ENCODE measurements at places on chromosomes 12 and 14. TPM values are rescaled to one million over a fixed set of nuclear protein-coding genes. Genes with fewer than 3 reads are reported as not detected.
A peak's percentile ranks its signal among the peaks of the same experiment; 100 is the strongest.

The CEBPE gene
- total RNA-seq, result not detected

The ATN1 gene
- total RNA-seq, result 6.0 TPM

The MYRFL gene
- total RNA-seq, result not detected

- no peak for DNase-seq
Measured at GRCh38 chr12:8866429-8866828, 44.0 kb downstream of the A2ML1 start.

DNA sequence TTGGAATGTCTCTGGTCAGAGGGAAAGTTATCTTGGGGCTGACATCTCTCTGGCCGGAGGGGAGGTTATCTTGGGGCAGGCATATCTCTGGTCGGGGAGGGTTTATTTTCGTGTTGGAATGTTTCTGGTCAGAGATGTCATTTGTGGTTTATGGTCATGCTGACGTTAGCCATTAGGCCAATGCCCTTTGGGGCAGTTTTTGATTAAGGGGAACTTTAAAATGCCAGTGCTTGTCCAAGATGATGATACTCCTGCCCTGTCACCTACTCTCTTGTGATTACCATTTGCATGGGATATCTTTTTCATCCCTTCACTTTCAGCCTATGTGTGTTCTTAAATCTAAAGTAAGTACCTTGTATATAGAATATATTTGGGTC is 29.0 kb upstream of the A2M start:
- DNase-seq, result no peak

- no peak for DNase-seq
Measured at GRCh38 chr14:54669721-54670561, 103.0 kb downstream of the SAMD4A start.

DNA sequence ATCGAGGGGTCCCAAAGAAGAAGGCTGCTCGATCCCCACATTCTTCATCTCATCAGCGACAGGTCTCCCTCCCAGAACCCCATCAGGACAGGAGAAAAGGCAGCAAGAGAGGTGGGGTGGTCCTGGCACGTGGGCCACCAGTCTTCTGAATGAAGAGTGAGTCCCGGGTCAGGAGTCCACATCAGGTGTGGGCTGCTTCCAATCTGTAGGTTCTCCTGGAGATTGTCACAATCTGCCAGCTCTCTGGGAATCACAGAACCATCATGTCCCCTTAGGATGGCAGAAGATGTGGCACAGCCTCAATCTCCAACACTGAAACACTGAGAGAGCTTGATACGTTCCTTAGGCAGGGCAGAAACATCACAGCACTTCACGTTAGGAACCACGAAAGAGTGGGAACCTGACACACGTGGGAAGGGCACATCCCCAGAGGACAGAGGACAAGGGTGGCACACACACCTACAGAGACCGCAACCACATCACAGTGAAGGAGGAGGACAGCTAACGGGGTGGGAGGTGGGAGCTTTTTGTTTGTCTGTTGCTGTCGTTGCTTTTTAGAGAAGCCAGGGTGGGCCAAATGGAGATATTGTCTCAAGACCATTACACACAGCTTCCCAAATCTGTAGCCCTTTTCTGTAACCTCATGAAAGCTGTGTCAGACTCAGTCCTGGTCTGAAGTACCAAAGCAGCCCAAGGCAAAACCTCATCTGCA is 284.5 kb downstream of the DPF3 start:
- peak; percentile 51 for DNase-seq

DNA sequence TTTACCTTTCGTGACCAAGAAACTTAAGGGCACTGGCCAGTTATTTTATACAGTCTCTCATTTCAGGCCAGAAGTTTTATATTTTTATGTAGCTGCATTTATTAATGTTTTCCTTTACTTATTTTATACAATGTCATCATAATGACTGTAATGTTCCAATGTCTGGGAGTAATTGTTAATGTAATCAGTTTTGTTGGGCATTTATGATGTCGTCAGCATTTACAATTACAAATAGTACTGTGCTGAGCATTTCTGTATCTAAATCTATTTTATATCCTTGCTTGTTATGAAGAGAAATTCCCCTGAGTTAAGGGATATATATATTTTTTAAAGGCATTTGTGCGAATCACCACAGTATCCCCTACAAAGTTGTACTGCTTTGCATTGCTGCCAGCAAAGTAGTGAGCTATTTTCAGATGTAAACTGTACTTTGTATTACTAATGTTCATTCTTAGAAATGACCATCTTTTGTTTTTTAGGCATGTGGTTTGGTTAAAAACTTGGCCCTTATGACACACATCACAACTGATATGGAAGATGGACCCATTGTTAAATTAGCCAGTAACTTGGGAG is 74.4 kb downstream of the POLR3B start:
- no peak for DNase-seq

GRCh38 chr12:82955043-82955442 is 268.3 kb downstream of the TMTC2 start:
- no peak for DNase-seq

- no peak for DNase-seq
Measured at GRCh38 chr12:66493819-66494218, 185.1 kb downstream of the GRIP1 start.

GRCh38 chr14:22296722-22297121 is 292.3 kb downstream of the DAD1 start:
- no peak for DNase-seq

GRCh38 chr14:91374879-91375702 is 42.5 kb downstream of the CCDC88C start:
- DNase-seq, result no peak
